ENCODE measurements at places on chromosomes 16 and 17.

- DNase-seq: no peak
Measured at GRCh38 chr17:44094701-44095387, 24.3 kb downstream of the G6PC3 start.

GRCh38 chr17:5329784-5330557 lies 47.9 kb downstream of the RABEP1 start:
- DNase-seq: no peak

- no peak for DNase-seq
Measured at GRCh38 chr17:73718362-73718761, 74.1 kb upstream of the SDK2 start.

DNA sequence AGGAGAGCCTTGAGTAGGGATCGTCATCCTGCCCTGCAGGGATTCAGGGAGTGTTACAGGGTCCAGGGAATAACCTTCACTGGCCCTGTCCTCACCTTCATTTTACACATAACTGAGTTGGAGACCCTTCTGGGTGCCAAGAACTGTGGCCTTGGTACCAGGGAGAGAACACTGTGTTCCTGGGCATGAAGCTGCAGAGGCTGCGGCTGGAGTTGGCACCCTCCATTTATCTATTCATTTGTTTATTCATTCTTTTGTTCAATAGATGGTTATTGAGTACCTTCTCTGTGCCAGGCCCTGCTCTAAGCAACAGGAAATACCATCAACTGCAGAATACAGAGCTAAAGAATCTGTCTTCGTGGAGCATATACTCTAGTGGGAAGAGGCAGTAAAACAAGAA lies 6.7 kb downstream of the ABCC3 start:
- no peak for DNase-seq

GRCh38 chr16:86573646-86574508 lies 4.5 kb upstream of the FOXL1 start:
- DNase-seq: no peak

DNA sequence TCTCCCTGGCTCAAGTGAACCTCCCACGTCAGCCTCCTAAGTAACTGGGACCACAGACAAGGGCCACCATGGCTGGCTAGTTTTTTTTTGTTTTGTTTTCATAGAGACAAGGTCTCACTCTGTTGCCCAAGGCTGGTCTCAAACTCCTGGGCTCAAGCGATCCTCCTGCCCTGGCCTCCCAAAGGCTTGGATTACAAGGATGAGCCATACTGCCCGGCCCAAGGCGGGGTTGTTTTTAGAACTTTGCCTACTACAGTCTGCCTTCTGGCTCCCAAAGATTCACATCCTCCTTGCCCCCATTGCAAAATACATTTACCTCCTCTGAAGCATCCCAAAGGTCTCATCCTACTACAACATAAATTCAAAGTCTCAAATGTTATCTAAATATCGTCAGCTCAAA lies 49.5 kb upstream of the PHOSPHO1 start:
- DNase-seq: no peak

DNA sequence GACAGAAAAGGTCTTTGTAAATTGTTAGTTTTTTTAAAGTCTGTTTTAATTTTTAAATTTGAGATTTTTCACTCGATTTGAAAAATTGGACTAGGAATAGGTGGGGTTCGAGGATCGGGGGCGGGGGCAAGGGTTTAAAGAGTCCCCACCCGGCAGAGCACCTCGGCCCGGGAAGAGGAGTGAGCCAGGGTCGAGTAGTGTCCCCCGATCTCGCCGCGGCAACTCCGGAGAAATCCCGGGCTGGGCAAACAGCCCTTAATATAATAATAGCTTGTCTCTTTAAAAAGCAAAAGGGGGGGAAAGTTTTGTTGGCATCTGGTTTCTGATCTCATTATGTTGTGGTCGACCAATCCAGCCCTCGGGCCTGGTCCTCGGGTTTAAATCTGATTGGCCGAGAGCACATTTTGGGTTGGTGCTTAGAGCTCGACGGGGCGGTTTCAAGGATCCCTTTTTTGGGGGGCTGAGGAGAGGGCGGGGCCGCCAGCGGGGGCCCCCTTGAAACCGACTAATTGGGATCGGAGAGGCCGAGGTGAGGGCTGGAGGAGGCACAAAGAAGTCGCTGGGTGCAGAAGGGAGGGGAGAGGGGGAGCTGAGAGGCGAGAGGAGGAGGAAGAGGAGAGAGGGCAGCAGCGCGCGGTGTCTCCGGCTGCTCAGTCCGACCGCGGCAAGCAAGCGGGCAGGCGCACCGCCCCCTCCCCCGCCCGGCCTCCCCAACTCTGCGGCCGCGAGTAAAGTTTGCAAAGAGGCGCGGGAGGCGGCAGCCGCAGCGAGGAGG lies at the start of gene FZD2:
Gene FZD2 (plus strand): TSS at position 653 of the 775 bp plus-strand sequence. CDS start 205 bp downstream, outside the sequence.
- DNase-seq: peak; percentile 99

- peak; percentile 64 for DNase-seq
Measured at GRCh38 chr17:40086150-40087044, 14.0 kb downstream of the NR1D1 start.

- DNase-seq: no peak
Measured at GRCh38 chr17:47703191-47703591, 9.2 kb downstream of the TBKBP1 start.

DNA sequence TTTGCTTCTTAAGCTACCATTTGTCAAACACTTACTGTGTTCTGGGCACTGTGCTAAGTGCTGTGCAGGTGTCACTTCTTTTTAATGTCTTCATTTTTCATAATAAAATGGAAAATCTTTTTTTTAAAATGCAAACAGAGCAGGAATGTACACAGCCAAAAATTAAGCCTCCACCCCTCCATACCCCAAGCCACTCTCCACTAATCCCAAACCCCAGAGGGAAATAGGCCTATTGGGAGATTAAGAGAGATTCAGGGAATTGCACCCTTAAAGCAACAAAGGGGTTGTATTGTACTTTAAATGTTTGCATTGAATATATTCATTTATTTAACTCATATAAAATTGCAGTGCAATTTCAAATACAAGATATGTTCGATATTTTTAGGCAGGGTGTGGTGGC lies 28.6 kb upstream of the GAN start:
- no peak for DNase-seq

GRCh38 chr16:8619671-8620370 lies 1.7 kb upstream of the METTL22 start:
- no peak for DNase-seq

DNA sequence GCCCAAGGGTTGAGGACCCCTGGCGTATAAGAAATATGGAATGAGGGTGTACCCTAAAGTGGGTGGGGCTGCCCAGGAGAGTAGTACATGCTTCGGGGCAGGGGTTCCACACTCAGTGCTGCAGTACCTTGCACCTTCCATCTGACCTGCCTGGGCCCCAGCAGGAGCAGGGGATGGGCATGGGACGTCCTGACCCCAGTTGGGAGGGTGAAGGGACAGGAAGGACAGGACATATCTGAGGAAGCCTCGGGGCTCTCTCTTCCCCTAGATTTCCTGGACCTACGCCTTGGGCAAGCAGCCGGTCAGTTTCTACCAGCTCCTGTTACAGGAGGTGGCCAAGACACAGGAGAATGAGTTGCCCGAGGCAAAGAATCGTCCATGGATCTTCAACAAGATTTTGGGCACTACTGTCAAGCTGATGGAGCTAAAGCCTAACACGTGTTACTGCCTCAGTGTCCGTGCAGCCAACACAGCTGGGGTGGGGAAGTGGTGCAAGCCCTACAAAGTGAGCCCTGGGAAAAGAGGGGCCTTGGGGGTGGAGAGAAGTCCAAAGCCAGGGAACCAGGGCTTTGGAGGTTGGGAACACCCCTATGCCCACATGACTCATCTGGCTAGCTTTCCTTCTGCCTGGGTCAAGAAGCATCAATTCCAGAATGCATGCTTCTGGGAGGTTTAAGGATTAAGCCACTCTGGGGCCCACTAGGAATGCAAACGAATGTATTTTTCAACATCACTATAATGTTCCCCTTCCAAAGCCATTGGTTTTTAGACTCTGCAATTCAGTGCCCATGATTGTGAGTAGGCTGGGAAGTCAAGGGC lies 7.9 kb downstream of the FNDC8 start:
- peak; percentile 27 for DNase-seq

GRCh38 chr16:89322321-89323119 lies 105.0 kb downstream of the ZNF778 start:
- peak; percentile 85 for DNase-seq

DNA sequence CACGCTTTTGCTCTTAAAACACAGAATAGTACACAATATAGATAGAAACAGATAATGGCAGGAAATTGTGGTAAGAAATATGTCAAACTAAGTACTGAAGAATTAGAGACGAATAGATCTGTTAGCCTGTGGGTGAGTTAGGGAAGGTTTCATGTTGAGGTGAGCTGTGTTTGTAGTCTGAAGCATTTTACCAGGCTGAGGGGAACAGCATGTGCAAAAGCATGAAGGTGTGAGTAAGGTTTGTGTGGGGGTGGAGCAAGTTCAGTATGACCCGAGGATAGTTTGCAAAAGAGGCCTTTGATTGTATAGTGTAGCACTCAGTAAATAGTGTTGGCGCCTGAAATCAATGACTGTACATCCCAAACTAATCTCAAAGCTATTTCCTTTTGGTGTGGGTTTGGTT lies 13.8 kb downstream of the IGSF6 start:
- DNase-seq: peak; percentile 88

DNA sequence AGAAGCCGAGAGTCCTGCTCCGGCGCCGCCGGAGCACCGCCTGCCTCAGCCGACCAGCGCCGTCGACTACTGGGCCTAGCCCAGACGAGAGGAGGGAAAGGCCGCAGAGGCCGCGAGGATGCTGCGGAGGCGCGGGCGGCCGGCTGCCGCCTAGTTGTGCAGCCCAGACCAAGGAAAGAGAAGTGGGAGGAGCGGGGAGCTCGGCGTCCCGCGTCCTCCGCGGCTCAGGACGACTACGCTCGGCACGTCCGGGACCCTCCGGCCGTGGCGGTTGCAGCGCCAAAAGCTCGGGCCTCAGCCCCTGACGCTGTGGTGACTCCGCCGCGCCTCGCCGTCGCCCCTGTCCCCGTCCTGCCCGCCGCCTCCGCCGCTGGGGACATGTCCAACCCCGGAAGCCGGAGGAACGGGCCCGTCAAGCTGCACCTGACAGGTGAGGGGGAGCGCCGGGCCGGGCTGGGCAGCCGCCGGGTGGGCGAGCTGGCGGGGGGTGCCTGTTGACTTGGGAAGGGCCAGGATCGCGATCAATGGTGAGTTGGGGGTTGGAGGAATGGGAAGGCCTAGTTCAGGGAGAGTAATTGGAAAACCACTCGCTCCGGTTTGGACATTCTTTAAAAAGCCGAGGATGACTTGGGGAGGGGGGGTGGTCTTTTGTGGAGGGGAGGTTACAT lies 37.7 kb downstream of the RNF135 start:
- DNase-seq: peak; percentile 79

- DNase-seq: no peak
Measured at GRCh38 chr17:62578757-62579487, 48.5 kb upstream of the MRC2 start.

GRCh38 chr16:55955845-55956244 lies 80.7 kb upstream of the CES5A start:
- DNase-seq: no peak

GRCh38 chr17:81715872-81716673 lies 4.0 kb downstream of the SLC25A10 start:
- no peak for DNase-seq

- DNase-seq: peak; percentile 40
Measured at GRCh38 chr16:20300312-20301097, 26.8 kb downstream of the GP2 start.

GRCh38 chr16:30895627-30896260 lies 670 bp upstream of the CTF1 start:
- DNase-seq: no peak

DNA sequence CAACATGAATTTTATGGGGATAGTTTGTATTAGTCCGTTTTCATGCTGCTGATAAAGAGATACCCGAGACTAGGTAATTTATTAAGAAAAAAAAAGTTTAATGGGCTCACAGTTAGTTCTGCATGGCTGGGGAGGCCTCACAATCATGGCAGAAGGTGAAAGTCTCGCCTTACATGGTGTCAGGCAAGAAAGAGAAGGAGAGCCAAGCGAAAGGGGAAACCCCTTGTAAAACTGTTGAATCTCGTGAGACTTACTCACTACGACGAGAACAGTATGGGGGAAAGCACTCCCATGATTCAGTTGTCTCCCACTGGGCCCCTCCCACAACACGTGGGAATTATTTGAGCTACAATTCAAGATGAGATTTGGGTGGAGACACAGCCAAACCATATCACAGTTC lies 181.5 kb downstream of the PRKCA start:
- DNase-seq: no peak

GRCh38 chr17:41529491-41529915 lies 1.4 kb upstream of the KRT19 start:
- DNase-seq: no peak

DNA sequence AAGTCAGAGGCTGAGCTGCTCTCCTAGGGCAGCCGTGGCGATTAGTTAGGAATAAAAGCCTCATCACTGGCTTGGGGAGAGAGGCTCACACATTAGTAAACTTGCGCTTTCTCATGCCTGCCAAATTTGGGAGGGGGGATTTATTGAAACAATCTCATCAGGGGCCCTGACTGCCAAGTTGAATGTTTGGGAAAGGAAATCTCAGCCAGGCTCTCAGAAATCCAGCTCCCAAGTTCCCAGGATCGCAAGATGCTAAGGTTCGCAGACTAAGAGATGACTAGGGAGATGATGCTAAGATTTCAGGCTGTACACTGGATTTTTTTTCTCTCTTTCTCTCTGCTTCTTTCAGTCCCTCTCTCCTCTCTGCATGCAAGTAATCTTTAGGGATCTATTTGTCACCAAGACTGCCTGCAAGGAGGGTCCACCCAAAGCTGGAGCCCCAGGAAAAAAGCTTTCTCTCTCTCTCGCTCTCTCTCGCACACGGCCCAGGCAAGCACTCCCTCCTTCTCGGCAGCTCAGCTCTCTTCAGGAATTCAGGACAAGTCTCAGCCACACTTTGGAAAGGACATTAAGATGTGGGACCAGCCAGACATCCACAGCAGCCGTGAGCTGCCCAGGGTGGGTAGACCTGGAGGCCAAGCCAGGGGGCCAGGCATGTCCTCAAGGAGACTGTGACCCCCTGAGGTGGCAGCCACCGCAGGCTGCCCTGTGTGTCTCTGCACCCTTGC lies 1.4 kb downstream of the GPR139 start:
- no peak for DNase-seq

DNA sequence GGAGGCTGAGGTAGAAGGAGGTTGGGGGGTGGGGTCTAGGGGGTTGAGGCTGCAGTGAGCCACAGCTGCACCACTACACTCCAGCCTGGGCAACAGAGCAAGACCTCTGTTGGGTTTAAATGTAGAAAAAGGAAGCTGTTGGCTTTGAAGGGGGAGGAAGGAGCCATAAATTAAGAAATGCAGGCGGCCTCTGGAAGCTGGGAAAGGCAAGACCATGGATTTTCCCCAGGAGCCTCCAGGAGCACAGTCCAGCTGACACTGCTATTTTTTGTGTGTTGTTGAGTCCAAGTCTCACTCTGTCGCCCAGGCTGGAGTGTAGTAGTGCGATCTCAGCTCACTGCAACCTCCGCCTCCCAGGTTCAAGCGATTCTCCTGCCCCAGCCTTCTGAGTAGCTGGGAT lies 15.9 kb downstream of the LITAF start:
- no peak for DNase-seq

Data from ELR (cell line).